ENCODE measurements at places on chromosomes 7 and 10. TPM values are rescaled to one million over a fixed set of nuclear protein-coding genes. Genes with fewer than 3 reads are reported as not detected.

- no peak for DNase-seq
- H3K27me3 ChIP-seq = no peaks in the 10 kb centered on the region
- no peak overlapping the region for H3K27ac ChIP-seq
- H3K36me3 ChIP-seq = no peaks in the 10 kb centered on the region
Measured at GRCh38 chr10:34670081-34670480, 145.0 kb downstream of the PARD3 start.

DNA sequence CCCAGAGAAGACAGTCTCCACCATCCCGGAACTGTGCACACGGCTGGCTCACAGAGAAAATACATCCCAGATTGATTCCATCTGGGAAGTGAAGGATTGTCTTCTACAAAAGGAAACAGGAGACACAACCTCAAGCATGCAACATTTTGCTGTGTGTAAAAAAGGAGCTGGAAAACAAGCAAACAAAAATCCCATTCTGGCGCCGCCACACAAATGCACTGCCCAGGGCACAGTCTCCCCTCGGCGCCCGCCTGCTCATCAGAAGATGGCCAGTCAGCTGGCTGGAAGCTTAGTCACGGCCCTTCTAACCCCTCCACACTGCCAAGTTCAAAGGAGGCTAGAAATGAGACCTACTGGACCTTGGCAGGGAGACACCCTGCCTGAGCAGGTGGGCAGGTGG lies 14.1 kb upstream of the CYTH3 start:
- no peak overlapping the region for H3K4me3 ChIP-seq
- H3K27ac ChIP-seq = no peak overlapping the region
- no peaks in the 10 kb centered on the region for H3K4me1 ChIP-seq
- no peak for DNase-seq
- no peaks in the 10 kb centered on the region for H3K27me3 ChIP-seq
- no peaks in the 10 kb centered on the region for H3K36me3 ChIP-seq

DNA sequence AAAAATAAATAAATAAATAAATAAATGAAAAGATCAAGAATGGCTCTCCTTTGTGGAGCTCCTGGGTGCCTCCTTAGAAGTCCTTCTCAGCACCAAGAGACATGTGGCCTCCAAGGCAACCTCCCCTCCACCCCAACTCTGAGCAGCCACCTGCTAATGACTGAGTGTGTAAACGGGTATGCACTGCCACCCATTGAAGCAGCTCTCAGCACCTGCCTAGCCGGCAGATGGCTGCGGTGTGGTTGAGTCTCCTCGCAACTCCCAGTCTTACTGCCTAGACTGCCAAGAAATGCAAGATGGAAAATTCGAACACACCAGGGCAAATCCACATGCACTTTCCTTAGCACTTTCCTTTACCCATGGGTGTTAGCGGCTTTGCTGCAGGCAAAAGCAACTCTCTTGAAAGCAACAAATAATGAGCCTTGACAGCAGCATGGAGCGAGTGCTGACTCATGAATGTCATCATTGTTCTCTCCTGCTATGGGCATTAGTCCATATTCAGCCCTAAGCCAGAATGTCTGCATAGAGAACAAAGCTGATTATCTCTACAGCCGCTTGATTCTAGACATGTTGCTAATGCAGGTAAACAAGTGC lies 913.9 kb upstream of the AUTS2 start:
- no peaks in the 10 kb centered on the region for H3K27me3 ChIP-seq
- no peak for DNase-seq
- H3K36me3 ChIP-seq = no peaks in the 10 kb centered on the region
- no peaks in the 10 kb centered on the region for H3K4me1 ChIP-seq

DNA sequence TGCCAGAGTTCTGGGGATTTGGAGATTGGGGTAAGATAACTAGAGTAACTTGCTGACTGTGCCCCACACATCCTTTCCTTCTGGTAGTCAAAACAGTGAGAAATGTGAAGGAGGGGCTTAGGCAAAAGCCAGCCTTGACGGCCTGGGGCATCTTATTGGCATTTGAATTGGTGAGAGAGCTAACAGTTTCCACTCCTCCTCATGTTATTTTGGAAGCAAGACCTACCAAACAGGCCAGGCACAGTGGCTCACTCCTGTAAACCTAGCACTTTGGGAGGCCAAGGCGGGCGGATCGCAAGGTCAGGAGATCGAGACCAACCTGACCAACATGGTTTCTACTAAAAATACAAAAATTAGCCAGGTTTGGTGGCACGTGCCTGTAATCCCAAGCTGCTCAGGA lies 596.6 kb downstream of the GRM8 start:
- H3K27me3 ChIP-seq = no peaks in the 10 kb centered on the region
- DNase-seq = no peak
- H3K27ac ChIP-seq = no peak overlapping the region
- no peak overlapping the region for H3K4me3 ChIP-seq
- no peaks in the 10 kb centered on the region for H3K36me3 ChIP-seq

Gene GRM3
- not detected for total RNA-seq

Gene FAM25C
- total RNA-seq = not detected

DNA sequence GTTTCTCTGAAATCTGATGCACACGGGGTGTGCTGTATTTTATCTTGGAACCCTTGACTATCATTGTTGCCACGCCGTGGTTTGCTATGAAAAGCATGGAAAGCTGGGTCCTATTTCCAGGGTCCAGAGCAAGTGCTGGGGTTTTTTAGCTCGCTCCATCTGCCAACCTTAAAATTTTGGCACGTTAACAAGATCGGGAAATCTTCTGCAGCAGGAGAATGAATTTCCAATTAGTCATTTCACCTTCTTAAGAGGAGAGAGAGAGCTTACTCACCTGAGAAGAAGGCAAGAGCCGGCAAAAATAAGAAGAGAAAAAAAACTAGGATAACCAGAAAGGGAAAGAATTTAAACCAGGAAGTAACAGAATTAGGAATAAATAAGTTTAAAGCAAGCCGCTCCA lies 223.6 kb upstream of the CELF2 start:
- peak overlapping the region; percentile 8 for H3K4me3 ChIP-seq
- peaks cover 60% of the 10 kb centered on the region for H3K4me1 ChIP-seq
- H3K27ac ChIP-seq = no peak overlapping the region
- no peaks in the 10 kb centered on the region for H3K27me3 ChIP-seq
- DNase-seq = no peak

- H3K4me3 ChIP-seq = no peak overlapping the region
- DNase-seq = no peak
- no peak overlapping the region for H3K27ac ChIP-seq
- H3K36me3 ChIP-seq = no peaks in the 10 kb centered on the region
Measured at GRCh38 chr7:125592331-125592730, 662.7 kb upstream of the POT1 start.

GRCh38 chr7:142847353-142847752 lies 7.5 kb upstream of the EPHB6 start:
- H3K27me3 ChIP-seq = no peaks in the 10 kb centered on the region
- H3K4me3 ChIP-seq = no peak overlapping the region
- no peaks in the 10 kb centered on the region for H3K36me3 ChIP-seq
- no peak for DNase-seq
- H3K4me1 ChIP-seq = no peaks in the 10 kb centered on the region
- no peak overlapping the region for H3K27ac ChIP-seq

DNA sequence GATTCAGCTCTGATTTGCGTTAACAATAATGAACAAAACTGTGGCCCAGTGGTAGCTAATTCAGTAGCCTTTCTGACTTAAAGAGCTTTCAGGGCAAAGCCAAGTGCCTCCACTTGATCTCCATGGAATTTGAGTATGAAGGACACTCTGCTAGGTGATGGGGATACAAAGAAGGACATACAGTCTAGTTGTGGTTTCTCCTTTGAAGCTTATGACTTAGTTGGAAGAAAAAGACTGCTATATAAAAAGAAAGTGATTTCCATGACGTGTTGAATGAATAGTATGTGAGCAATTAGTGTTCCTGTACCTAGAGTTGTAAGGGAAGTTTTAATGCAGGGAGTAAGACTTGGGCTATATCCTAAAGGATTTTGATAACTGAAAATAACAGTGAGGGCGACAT lies 8.3 kb downstream of the PDCD4 start:
- H3K27ac ChIP-seq = peak overlapping the region; percentile 21
- DNase-seq = no peak
- no peak overlapping the region for H3K4me3 ChIP-seq
- peaks cover 12% of the 10 kb centered on the region for H3K4me1 ChIP-seq

- no peak overlapping the region for H3K4me3 ChIP-seq
- no peaks in the 10 kb centered on the region for H3K36me3 ChIP-seq
- no peaks in the 10 kb centered on the region for H3K27me3 ChIP-seq
Measured at GRCh38 chr7:4137552-4137951, 544.5 kb upstream of the FOXK1 start.

DNA sequence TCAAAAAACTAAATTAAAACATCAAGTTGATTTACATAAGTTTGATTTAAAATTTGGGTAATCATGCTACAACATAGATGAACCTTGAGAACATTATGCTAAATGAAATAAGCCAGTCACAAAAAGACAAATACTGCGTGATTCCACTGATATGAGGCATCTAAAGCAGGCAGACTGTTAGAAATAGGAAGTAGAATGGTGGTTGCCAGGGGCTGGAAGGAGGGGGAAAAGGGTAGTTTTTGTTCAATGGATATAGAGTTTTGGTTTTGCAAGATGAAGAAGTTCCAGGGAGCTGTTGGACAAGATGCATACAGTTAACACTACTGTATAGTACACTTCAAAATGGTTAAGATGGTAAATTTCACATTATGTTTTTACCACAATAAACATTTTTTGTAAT lies 45.0 kb upstream of the IFRD1 start:
- H3K27ac ChIP-seq = no peak overlapping the region
- no peaks in the 10 kb centered on the region for H3K4me1 ChIP-seq
- H3K27me3 ChIP-seq = no peaks in the 10 kb centered on the region
- no peaks in the 10 kb centered on the region for H3K36me3 ChIP-seq

Gene RASSF4
- 44.3 TPM for total RNA-seq

DNA sequence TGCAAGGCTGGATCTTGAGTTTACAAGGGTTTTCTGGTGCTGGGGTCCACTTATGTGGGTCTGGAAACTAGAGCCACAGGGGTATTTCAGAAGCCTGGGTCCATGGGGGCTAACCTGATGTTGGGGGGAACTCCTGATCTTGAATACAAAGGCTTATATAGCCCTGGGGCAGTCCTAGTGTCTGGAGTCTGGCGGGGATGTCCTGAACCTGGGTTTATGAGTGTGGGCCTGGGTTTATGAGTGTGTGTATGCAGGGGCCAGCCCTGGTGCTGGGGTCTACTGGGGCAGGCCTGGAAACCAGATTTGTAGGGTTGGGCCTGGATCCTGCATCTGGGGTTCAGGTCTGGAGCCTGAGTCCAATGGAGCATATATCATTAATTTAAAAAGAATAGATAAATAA lies 146.5 kb upstream of the C1GALT1 start:
- no peaks in the 10 kb centered on the region for H3K4me1 ChIP-seq
- H3K27me3 ChIP-seq = no peaks in the 10 kb centered on the region
- no peaks in the 10 kb centered on the region for H3K36me3 ChIP-seq
- H3K4me3 ChIP-seq = no peak overlapping the region

- H3K4me3 ChIP-seq = no peak overlapping the region
- H3K27ac ChIP-seq = peak overlapping the region; percentile 32
- DNase-seq = peak; percentile 64
- H3K4me1 ChIP-seq = no peaks in the 10 kb centered on the region
Measured at GRCh38 chr7:98294798-98295382, 13.4 kb downstream of the BRI3 start.

- DNase-seq = no peak
- no peaks in the 10 kb centered on the region for H3K4me1 ChIP-seq
- H3K27ac ChIP-seq = no peak overlapping the region
- H3K36me3 ChIP-seq = no peaks in the 10 kb centered on the region
- no peak overlapping the region for H3K4me3 ChIP-seq
- H3K27me3 ChIP-seq = no peaks in the 10 kb centered on the region
Measured at GRCh38 chr10:130036296-130037065, 72.4 kb upstream of the EBF3 start.

Gene CALML3
- total RNA-seq = 0.11 TPM

DNA sequence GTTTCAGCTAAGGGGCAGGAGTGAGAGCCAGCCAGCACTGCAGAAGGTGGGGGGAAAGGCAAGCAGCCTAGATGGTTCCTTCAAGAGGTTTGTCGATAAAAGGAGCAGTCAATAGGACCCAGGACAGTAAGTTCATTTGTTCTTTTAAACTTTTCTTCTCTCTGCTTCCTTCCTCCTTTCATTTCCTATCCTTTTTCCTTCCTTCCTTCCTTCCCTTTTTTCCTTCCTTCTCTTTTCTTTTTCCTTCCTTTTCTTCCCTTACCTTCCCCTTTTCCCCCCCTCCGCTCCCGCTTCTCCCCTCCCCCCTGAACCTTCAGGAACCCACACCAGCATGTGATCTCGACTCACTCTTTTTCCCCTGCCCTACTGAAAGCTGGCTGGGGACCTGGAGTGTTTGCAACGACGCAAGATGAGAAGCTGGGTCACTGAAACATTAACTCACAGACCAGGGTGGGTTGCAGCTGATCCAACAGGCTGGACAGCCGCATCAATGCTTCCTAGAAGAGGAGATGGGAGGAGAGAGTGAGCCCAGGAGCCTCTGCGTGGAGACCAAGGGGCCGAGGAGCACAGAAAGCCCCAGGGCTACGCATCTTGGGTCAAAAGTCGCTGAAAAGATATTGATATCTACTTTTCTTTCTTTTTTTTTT lies 103.4 kb upstream of the SDK1 start:
- H3K27ac ChIP-seq = no peak overlapping the region
- H3K27me3 ChIP-seq = no peaks in the 10 kb centered on the region
- no peak overlapping the region for H3K4me3 ChIP-seq
- H3K36me3 ChIP-seq = no peaks in the 10 kb centered on the region

GRCh38 chr10:70477661-70478162 lies 855 bp upstream of the PALD1 start:
- H3K36me3 ChIP-seq = no peaks in the 10 kb centered on the region
- peak overlapping the region; percentile 81 for H3K27ac ChIP-seq
- H3K4me3 ChIP-seq = peak overlapping the region; percentile 61
- DNase-seq = no peak
- peaks cover 11% of the 10 kb centered on the region for H3K4me1 ChIP-seq
- H3K27me3 ChIP-seq = no peaks in the 10 kb centered on the region

GRCh38 chr10:7756360-7756992 lies 31.3 kb downstream of the KIN start:
- DNase-seq = no peak
- peaks cover 48% of the 10 kb centered on the region for H3K36me3 ChIP-seq
- no peaks in the 10 kb centered on the region for H3K4me1 ChIP-seq
- H3K27ac ChIP-seq = no peak overlapping the region
- no peaks in the 10 kb centered on the region for H3K27me3 ChIP-seq

DNA sequence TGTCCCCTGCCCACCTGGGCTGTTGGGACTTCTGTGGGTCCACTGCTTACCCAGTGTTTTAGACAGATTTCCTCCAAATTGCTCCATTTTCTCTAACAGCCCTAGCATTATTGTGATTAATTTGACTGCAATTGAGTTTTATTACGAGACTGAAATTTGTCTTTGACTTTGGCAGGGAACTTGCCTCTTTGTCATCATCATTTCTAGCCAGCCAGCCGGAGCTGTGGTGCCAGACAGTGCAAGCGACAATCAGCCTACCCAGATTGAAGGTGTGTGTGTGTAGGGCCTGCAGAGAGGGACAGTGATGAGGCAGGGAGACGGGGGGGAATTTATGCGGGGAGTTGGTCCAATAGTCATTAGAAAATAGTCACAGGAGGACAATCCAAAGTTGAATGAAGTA lies 743.0 kb downstream of the NRG3 start:
- no peaks in the 10 kb centered on the region for H3K27me3 ChIP-seq
- H3K27ac ChIP-seq = no peak overlapping the region
- H3K4me3 ChIP-seq = no peak overlapping the region

Gene SUMF2
- 115 TPM for total RNA-seq
